ENCODE measurements at places on chromosomes 3 and 15.

DNA sequence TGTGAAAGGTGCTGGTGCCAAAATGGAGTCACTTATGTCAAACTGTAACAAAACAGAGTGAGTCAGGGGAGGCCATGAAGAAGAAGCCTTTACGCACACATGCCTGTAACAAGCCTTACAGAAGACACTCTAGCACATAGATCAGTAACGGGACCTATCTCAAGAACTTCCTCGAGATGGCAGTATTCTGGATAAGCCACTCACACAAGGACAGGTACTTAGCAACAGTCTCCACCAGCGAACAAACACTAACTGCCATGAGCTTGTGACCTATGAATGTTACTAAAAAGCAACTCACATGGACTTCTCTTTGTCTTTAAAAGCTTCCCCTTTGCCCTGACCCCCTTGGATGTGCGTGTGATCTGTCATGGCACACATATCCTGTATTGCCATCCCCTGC lies 235.1 kb downstream of the CD47 start:
- DNase-seq: no peak

DNA sequence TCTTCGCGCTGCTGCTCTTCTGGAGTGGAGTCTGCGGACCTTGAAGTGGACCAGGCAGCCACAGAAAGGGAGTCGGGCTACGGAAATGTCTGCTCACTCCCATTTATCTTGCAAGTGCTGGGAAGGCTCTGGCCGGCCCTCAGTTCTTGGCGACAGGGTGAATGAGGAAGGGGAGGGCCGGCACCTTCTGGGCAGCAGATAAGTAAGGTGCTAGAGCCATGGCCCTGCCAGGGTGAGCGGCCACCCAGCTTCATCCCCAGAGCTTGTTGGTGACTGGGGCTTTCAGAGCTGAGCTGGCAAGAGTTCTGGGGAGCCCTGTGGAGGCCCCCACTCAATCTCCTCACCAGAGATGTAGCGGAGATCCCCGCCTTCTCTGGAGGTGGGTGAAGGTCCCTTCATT lies 103.5 kb downstream of the ASB7 start:
- no peak for DNase-seq

GRCh38 chr3:66492672-66493071 lies 8.2 kb downstream of the LRIG1 start:
- no peak for DNase-seq

DNA sequence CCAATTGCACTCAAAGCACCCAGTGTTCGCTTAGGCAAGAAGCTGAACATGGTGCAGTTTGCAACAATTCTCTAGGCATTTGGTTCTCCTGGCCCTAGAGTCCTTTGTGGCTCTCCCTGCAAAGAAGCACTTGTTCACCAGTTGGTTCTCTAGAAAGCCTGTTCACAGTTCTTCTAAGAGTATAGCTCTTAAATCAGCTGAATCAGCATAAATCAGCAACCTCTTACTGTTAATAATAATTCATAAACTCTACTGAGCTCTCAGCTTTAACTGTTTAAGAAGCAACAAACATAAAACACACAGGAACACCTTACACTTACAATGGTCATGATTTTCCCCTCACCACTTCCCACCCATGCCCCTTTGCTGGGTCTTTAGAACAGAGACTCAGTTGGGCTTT lies 56.8 kb upstream of the PPP2R3A start:
- no peak for DNase-seq

DNA sequence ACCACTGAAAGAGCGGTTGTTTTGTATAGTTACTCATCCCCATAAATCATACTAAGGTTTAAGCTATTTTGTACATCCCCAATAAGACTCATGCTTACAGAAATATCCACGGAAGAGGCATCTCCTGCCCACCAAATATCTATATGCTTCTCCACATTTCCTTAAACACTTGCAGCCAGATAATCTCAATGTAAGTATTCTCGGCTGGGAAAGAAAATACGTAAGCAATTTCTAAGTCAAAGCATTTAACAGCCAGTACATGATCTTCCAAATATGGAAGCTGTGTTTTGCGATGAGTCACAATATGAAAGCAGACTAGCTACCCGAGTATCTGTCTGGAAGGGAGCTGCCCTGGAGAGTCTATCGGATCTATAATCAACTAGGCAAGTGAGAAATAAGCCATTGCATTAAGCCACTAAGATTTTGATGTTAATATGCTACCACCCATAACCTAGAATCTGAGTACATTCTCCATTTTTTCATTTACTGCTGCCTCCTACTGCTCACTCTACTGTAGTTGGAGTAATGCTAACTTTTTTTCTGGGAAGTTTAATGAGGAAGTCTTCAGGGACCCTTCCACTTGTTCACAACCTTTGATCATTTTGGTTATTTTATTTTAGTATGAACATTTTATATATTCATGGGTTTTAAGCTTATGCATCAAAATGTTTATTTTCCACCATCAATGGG lies 26.9 kb upstream of the ZMAT3 start:
- DNase-seq: no peak

DNA sequence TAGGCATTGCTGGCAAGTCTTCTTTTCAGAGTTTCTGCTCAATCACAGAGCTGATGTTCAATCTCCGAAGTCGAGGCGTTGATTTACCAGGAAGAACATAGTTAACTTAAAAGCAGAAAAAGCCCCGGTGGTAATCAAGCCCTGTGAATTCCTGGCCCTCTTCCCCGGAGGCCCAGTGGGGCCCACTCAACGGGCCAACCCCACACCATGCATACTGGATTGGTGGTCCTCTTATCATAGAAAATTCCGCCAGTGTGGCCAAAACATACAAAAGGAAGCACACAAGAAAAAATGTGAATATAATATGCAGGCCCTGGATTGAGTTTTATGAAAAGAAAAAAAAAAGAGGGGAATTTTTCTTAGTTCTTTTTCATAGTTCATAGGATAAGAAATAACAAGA lies 873.0 kb upstream of the NR2F2 start:
- no peak for DNase-seq

DNA sequence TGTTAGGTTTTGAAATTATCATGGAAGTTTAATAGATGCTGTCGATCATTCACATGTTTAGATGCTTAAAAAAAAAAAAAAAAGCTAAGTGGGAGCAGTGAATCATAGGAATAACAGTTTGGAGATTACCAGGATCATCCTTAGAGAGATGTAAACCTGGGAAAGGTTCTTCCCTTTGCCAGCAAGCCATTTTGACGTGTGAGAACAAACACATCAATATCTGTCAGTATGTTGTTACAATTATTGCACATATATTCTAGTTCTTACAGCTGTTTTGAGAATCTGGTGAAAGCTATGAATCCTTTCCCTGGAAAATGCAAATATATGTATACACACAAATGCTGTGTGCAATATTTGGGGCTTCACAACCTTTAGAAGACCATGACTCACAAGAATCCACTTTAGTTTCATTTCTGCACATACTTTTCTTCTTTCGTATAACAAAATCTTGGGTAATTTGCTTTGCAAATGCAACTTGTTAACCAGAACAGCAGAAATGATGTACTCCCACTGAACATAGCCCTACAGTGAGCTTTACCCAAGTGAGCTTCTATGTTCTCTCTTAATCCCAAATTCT lies 12.0 kb downstream of the NFKBIZ start:
- no peak for DNase-seq

GRCh38 chr15:34793901-34794300 lies 1.4 kb downstream of the ACTC1 start:
- no peak for DNase-seq

GRCh38 chr3:41464401-41464800 lies 265.1 kb downstream of the CTNNB1 start:
- no peak for DNase-seq

DNA sequence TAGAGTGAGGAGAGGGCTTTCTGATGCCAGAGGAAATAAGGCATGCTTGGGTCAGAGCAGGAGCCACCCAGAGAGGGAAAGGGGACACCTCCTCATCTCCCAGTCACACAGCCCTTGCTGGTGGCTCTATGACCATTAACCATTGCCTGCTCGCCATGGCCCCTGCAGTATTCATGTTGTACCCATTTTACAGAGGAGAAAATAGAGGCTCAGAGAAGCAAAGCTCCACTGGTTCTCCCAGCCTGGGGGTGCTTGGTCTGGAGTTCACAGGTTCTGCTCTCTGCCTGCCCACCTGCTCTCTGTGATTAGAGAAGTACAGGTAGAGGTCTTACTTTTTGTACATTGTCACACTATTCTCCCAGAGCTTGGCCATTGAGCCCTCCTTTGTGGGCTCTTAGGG lies 56.2 kb downstream of the LINGO1 start:
- no peak for DNase-seq

DNA sequence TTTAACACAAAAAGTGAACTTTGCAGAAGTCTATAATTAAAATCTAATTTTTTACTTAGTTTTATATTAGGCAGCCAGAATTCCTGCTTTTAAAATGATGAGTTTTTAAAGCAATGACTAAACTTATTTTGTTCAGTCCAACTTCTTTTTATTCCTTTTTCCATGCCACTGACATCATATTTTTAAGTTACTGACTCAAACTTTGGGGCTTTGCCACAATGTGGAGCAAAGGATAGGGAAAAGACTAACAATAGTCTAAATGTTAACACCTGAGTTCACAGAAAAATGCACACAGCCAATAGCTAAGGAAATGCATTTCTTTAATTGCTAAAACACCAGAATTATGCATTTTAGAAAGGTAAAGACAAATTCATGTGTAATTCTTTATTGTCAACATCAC lies 647.6 kb upstream of the DPPA4 start:
- DNase-seq: no peak

DNA sequence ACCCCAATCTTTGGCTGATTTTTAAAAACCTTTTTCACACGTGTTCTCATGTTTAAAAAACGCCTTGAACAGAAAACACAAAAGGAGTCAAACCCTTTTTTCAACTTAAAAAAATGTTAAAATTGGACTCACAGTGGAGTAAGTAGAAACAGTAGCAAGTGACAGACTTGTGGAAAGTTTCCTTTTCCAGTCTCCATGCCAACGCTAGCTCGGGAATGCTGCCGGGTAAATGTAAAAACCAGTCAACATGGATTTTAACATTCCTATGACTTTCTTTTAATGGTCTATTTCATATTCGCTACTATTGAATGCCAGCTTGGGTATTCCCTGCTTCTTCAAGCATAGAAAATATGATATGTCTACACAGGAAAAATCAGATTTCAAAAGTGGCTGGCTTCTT lies 1.6 kb upstream of the PROK2 start:
- DNase-seq: no peak

- DNase-seq: no peak
These were observed 1.1 kb upstream of the TLNRD1 start for GRCh38 chr15:80999623-81000036.

GRCh38 chr3:27360113-27361078 lies 8.8 kb downstream of the NEK10 start:
- DNase-seq: peak; percentile 46

DNA sequence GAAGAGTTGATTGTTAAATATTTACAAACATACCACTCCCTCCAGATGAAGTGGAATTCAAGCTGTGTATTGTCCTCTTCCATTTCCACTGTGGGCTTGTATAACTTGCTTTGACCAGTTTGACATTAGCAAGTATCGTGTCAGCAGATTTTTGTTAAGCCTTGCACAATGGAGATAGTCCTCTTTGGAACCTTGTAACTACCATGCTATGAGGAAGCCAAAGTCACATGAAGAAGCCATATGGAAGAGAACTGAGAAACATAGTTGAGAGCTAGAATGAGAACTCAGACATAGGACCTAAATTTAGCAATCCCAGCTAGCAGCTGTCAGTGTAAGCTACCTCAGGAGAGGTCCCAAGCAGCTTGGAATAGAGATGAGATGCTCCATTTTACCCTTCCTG lies 889.2 kb downstream of the PDCD6IP start:
- no peak for DNase-seq

DNA sequence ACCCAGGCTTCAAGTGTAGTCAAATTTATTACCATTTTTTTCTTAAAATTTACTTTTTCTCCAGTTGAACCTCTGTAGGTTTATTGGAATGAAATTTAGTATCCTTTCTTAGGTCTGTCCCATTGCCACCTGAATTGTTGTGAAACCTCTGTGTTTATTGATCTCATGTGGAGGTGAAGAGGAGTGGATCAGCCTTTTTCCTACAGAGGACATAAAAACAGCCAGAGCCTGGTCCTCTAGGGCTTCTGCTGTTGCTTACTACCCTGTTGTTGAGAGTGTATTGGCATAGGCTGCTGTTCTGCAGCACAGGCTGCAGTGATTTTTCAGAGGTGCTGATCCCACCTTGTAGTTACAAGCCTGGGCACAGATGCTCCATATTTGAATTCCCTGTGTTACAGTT lies 44.6 kb downstream of the LRRC28 start:
- DNase-seq: no peak

DNA sequence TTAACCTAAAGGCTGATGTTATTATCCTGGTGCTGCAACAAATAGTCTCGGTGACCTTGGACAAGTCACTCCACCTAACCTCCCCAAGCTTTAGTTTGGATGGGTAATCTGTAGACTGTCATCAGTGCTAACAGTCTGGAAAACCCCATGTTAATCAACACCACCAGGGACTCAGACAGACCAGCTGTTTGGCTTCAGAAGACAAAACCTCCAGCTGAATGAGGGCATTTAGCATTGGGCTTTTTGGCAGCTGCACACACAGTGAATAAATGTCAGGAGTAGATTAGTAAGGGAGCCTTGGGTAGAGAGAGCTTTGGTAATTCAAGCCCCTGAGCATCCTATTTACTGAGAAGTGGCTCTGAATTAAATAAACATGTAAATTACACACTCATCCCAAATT lies 24.9 kb upstream of the C3orf80 start:
- peak; percentile 77 for DNase-seq

DNA sequence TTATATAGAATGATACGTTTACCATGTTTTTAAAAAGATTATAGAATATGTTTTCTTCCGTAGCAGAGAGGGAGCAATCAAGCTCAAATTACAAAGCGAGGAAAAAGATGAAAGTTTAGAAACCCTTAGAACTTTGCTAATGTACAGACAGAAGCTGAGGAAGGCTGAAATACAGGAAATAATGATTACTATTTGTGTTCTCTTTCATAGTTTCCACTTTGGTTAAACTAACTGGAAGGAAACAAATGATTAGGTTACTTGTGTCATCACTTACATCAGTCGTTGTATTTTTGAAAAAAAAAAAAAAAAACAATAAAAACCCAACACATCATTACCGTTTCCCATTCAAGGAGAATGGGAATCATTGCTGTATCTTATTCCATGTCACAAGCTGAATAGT lies 337.8 kb upstream of the CBLB start:
- no peak for DNase-seq

- peak; percentile 98 for DNase-seq
These were observed 224.3 kb upstream of the SOX2 start for GRCh38 chr3:181487236-181487978.

DNA sequence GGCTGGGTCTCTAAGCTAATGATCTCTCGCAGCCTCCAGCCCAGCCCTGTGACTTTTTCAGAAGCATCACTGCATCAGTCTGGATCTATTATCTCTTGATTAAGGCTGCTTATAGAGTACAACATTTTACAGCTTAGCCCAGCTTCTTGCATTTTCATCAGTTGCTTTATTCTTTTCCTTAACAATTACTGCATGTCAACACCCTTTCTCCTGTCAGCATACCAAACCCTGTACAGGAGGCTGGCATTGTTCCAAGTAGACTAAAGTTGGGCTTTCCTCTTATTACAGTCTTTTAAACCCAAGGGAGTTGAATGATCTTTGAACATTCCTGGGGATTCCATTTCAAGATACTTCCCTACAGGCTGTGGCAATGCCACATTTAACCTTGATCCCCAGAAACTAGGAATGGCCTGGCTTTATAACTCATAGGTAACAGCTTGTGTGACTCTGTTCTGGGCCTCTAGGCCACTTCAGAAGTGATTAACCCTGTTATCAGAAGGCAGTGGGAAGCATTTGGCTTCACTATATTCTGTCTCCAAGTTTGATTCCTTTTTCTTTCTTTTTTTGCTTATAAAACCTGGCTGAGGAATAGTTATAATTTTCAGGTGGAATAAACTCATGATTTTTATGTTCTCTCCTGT lies 182.9 kb downstream of the KCNMB2 start:
- DNase-seq: no peak

Data from NCI-H1105 (cell line).